ENCODE measurements at places on chromosomes 16 and 17. TPM values are rescaled to one million over a fixed set of nuclear protein-coding genes. Genes with fewer than 3 reads are reported as not detected.

Gene FBXW10B
- 2.8 TPM for total RNA-seq

- no peak for DNase-seq
Measured at GRCh38 chr17:75996665-75997590, 3.7 kb upstream of the CDK3 start.

Gene DCTPP1
- total RNA-seq: 24.3 TPM

Gene BEAN1
- total RNA-seq: not detected

Gene FAM20A
- total RNA-seq: 9.7 TPM

DNA sequence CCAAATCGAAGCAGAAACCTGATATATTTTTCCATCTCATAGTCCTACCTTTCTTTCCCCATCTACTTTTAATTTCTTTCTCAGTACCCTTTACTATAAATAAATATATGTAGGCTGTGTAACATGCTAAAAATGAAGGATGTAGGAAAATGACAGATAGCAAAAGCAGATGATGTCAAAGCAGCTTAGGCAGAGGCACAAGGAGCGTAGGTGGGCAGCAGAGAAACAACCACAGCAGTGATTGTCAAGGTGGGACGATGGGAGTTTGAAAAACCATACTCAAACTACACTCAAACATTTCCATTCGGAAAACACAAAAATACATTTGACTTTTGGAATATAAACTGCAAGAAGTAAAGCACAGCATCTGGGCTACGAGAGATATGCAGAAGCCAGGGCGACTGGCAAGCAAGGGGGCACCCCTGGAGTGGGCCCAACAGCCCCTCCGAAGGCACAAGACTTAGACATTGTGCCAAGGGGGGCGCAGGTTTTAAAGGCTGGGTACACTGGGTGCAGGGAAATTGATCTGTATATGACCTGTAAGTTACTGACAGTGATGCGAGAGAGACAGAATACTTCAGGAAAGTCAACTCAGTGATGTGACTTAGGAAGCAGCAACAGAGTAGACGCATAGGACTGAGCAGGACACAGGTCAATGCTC is 31.1 kb downstream of the SNN start:
- no peak for DNase-seq

GRCh38 chr17:30093463-30094147 is 23.0 kb upstream of the NSRP1 start:
- DNase-seq: peak; percentile 19

GRCh38 chr17:63919311-63919723 is 678 bp upstream of the GH1 start:
- peak; percentile 51 for DNase-seq

DNA sequence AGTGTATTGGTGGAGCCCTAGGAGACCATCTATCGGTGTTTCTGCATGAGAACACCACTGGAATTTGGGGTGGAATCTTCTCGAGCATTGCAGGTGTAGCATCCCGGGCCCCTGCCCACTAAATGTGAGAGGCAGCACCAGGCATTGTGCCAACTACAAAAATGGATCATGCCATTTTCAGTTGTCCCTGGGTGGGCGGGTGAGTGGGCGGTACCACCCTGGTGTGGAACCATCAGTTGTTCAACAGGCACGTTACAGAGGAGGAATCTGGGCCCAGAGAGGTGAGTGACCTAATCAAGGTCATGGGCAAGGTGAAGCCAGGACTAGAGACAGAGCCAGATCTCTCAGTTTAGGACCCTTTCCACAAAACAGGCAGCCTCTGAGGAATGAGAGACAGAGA is 8.8 kb downstream of the PIPOX start:
- no peak for DNase-seq

Gene CHST5
- not detected for total RNA-seq

GRCh38 chr17:44607836-44608690 is 48.2 kb upstream of the MEIOC start:
- DNase-seq: no peak

Gene PLCD3
- total RNA-seq: 18.0 TPM

Gene ANKS3
- total RNA-seq: 25.6 TPM

DNA sequence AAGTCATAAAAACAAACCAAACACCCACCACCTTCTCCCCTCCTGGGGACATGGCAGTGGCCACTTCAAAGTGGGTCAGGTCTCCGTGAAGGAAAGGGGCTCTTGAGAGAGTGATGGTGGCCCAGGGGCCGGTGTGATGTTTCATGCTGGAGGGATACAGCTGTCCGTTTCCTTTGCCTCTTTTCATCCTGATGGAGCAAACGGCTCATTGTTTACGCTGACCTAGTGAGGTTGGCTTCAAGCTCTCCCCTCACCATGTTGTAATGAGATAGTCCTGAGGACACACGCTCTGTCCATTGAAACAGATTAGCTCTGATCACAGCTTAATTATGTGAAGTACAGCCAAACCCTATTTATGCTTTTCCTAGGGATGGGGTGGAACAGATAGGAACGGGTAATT is 34.2 kb downstream of the CDH13 start:
- no peak for DNase-seq

Gene TMEM220
- 17.6 TPM for total RNA-seq

DNA sequence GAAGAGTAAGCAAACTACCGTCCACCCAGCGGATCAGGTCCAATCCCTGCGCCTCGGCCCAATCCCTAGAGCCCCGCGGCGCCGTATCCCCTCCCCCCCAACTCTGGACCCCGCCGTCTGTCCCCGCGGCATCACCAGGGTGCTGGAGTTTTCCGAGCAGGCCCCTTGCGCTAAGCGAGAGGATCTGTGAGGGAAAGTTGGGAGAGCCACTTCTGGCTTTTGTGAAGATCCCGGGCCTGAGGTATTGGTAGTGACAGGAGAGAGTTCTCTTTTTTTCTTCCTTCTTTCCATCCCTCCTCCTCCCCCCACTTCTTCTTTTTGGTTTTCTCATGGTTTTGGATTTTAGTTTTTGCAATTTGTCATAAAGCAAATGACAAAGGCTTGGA is 3.5 kb upstream of the DLX4 start:
- DNase-seq: no peak

Gene PIRT
- total RNA-seq: not detected

DNA sequence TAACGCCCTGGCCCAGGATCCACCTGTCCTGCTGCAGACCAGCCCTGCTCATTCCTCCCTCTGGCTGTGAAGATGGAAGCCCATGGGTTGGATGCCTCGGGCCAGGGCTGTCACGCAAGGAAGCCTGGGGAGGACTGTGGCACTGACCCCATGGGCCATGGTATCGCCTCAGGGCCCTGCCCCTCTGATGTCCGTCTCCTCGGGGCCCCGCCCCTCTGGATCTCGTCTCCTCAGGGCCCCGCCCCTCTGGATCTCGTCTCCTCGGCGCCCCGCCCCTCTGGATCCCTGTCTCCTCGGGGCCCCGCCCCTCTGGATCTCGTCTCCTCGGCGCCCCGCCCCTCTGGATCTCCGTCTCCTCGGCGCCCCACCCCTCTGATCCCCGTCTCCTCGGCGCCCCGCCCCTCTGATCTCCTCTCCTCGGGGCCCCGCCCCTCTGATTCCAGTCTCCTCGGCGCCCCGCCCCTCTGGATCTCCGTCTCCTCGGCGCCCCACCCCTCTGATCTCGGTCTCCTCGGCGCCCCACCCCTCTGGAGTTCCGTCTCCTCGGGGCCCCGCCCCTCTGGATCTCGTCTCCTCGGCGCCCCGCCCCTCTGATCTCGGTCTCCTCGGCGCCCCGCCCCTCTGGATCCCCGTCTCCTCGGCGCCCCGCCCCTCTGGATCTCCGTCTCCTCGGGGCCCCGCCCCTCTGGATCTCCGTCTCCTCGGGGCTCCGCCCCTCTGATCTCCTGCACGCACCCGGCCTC is 24.0 kb downstream of the METRNL start:
- peak; percentile 76 for DNase-seq

- DNase-seq: no peak
Measured at GRCh38 chr16:74901606-74902005, 83.3 kb downstream of the WDR59 start.

Gene CLEC18A
- total RNA-seq: 0.88 TPM

Gene SLC38A8
- not detected for total RNA-seq

- no peak for DNase-seq
Measured at GRCh38 chr17:27217631-27218030, 76.3 kb upstream of the WSB1 start.

Gene CTRB2
- not detected for total RNA-seq

- no peak for DNase-seq
Measured at GRCh38 chr16:9846362-9847099, 335.7 kb downstream of the GRIN2A start.

DNA sequence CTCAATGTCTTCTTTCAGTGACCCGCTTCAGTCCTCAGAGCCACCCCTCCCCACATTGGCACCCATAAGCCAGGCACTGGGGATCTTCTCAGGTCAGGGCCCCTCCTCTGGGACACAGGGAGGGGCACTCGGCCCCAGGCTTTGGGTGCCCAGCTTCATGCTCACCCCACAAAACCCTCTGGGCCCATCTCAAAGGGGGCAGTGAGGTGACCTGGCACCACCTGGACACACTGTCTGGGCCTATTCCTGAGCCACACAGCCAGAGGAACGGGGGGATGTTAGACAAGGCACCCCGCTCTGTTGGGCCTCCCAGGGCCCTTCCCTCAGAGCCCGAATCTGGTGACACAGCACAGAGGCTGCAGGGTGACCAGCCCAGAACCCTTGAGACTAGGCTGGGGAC is 36.1 kb downstream of the TNFRSF13B start:
- no peak for DNase-seq

DNA sequence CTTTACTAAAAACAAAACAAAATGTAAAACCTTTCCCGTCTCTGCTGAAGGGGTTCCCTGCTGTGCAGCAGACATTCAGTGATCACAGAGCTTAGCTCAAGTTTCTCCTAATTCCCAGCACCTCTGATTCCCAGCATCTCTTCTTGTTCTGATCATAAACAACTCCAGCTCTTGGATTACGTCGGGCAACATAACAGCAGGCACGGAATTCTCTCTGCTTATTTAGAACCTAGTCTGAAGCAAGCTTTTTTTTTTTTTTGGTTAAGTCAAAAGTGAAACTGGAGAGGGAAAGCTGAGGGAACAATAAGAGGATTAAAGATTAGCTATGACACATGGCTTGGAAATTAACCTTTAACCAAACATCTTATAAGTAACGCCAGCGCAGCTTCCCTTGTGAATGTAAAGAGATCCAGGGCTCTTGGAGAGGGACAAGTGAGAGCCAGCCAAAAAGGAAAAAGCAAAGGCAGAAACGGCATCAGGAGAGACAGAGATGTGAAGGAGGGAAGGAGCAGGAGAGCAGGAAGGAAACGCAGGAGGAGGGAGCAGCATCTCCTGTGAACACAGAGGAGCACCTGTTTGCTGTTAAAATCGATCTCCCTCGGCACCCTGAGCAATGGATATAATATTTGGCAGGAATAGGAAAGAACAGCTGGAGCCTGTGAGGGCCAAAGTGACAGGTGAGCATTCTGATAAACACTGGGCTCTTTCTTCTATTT is at the start of gene BCO1:
BCO1 (plus strand) TSS at position 394 of the 716 bp plus-strand sequence; CDS start at position 614, 220 bp downstream.
- DNase-seq: peak; percentile 8

Gene LPO
- not detected for total RNA-seq

GRCh38 chr16:14028202-14028601 is 42.9 kb upstream of the MRTFB start:
- no peak for DNase-seq

DNA sequence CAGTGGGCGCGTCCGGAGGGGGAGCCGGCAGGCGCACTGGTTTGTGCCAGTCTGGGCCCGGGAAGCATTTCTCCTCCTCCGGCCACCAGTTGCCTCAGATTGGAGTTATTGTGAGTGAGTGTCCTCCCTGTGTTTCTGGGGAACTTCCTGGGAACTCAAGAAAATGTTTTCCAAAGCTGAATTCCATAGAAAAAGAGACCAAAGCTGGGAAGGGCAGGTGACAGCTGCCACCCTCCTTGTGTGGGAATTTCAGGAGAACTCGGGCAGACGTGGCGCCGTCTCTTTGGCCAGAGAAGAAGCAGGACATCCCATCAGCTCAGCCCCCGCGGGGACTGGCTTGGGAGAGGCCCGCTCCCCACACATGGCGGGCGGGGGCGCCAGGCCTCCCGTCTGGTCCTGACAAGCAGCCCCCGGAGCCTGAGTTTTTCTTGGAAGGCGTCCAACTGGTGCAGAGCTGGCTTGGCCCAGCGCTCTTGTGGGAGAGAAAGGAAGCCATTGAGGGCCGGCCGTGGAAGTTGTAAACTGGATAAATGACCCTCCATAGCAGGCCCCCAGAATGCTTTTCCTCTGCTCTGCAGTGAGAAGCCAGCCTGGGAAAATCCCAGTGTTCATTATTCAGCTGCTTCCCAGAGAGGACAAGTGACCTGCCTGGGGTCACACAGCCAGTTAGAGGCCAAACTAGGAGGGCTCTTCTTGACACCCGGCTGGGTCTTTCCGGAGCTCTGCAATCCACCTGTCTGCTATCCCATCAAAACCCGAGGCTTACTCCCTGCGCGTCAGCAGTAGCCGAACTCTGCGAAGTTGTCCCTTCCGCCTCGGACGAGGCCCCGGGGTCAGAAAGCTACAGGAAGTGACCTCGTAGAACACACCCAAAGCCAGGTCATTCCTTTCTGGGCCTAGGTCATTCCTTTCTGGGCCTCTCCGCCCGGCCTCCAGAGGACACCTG is 39.2 kb upstream of the GSE1 start:
- peak; percentile 88 for DNase-seq

- DNase-seq: no peak
Measured at GRCh38 chr16:80151722-80152111, 389.1 kb upstream of the DYNLRB2 start.

Gene TMC5
- 4.0 TPM for total RNA-seq

- DNase-seq: no peak
Measured at GRCh38 chr17:59437791-59438281, 106.4 kb downstream of the YPEL2 start.

- DNase-seq: no peak
Measured at GRCh38 chr17:40293363-40293762, 5.7 kb downstream of the CDC6 start.

- DNase-seq: no peak
Measured at GRCh38 chr17:68443972-68444464, 13.3 kb downstream of the WIPI1 start.

GRCh38 chr17:67443931-67444595 is 67.0 kb downstream of the PITPNC1 start:
- no peak for DNase-seq

DNA sequence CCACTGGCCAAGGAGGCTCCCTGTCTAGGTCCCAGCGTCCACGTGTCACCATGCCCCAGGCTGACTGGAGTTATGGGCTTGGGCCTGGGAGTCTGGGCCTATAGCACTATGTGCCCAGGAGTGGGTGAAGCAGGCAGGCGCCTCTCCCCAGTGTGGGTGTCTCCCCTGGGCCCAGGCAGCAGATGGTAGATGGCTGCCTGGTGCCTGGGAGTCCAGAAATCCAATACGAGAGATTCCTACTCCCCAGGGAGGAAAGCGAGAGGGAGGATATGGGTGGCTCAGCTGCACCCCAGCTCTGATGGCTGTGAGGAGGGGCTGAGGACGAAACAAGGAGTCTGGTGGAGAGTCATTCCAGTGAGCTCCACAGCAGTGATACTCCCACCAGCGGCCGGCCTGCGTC is 5.0 kb downstream of the KCNH6 start:
- no peak for DNase-seq

Gene TBC1D3I
- total RNA-seq: not detected

GRCh38 chr17:50635982-50636803 is 1.5 kb downstream of the ABCC3 start:
- DNase-seq: no peak

Gene P2RX5
- not detected for total RNA-seq

- no peak for DNase-seq
Measured at GRCh38 chr17:39270923-39271322, 45.2 kb upstream of the STAC2 start.

Measured in thyroid gland (tissue), 4 donors.